ENCODE measurements at places on chromosomes 7 and 10. TPM values are rescaled to one million over a fixed set of nuclear protein-coding genes. Genes with fewer than 3 reads are reported as not detected.

GRCh38 chr10:120998782-120999285 lies 147.7 kb downstream of the WDR11 start:
- DNase-seq = no peak

GRCh38 chr10:79941585-79942210 lies 7.2 kb downstream of the SFTPD start:
- DNase-seq = no peak

SGMS1 gene
- 8.3 TPM for polyA plus RNA-seq

DNA sequence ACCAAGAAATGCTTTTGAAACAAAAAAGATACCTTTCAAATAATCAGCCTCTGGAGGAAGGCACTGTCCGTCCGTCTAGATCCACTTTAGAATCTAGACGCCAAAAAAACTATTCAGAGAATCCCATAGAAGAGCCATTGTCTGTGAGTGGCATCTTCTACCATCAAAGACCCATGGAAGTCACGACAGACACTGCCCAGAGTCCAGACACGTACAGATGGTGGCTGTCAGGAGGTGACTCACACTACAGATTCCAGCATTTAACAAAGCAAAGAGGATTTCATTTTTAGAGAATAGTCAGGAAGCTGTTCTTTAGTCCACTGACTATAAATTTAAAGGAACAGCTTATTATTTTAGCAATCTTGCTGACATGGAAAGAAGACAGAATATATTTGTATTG lies 11.7 kb downstream of the C1QL3 start:
- DNase-seq = no peak

GRCh38 chr10:129626796-129627435 lies 159.9 kb downstream of the MGMT start:
- no peak for DNase-seq

GRCh38 chr7:1892011-1892965 lies 222.2 kb downstream of the ELFN1 start:
- DNase-seq = no peak

DNA sequence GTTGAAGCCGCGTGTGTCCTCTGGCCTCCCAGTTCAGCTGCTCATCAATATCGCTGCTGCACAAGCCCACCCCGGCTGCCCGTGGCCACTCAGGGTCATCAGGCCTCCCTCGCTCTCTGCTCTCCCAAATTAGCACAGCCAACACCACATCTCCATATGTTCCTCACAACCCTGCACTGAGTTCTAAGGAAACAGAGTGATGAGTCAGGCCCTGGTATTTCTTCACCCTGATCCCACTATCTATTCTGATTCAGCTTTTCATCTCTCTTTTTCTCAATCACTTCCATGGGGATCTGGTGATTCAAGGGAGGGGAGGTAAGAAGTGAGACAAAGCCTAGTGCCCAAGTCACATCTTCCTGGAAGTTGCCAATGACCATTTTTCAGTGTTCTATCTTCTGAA lies 23.8 kb downstream of the CYTH3 start:
- no peak for DNase-seq

KIAA1549 gene
- polyA plus RNA-seq = not detected

LIPM gene
- not detected for polyA plus RNA-seq

DNA sequence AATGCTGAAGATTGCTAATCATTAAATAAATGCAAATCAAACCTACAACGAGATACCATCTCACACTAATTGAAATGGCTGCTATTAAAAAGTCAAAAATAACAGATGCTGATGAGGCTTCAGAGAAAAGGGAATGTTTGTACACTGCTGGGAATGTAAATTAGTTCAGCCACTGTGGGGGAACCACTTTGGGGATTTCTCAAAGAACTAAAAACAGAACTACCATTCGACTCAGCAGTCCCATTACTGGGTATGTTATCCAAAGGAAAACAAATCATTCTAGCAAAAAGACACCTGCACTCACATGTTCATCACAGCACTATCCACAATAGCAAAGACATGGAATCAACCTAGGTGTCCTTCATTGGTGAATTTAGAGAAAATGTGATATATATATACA lies 379.0 kb upstream of the CNTNAP2 start:
- no peak for DNase-seq

- no peak for DNase-seq
Observed at GRCh38 chr7:63040966-63041610, 957.6 kb upstream of the ZNF722 start.

- no peak for DNase-seq
Observed at GRCh38 chr10:48449501-48450232, 143.2 kb downstream of the MAPK8 start.

- no peak for DNase-seq
Observed at GRCh38 chr7:73977619-73978618, 50.1 kb upstream of the ELN start.

ARPC1B gene
- polyA plus RNA-seq = 662 TPM

PRSS37 gene
- polyA plus RNA-seq = not detected

GRCh38 chr7:123669485-123669884 lies 13.8 kb downstream of the LMOD2 start:
- DNase-seq = no peak

CPVL gene
- 0.84 TPM for polyA plus RNA-seq

DNA sequence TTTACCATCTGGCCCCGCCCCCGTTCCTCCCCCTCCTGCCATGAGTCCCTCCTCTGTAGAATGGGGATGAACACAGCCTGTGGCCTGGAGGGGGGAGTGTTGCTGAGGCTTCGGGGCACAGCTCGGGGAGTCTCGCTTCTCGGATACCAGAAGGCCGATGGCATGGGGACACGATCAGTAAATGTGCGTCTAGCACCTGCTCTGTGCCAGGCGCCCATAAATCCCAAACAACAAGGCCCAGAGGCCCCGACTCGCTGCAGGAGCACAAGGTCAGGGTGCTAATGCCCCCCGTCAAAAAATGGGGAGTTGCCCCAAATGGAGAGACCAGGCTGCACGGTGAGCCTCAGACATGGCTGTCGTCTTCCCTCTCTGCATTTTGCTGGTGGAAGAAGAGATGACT lies 40.7 kb downstream of the JAKMIP3 start:
- DNase-seq = no peak

DNA sequence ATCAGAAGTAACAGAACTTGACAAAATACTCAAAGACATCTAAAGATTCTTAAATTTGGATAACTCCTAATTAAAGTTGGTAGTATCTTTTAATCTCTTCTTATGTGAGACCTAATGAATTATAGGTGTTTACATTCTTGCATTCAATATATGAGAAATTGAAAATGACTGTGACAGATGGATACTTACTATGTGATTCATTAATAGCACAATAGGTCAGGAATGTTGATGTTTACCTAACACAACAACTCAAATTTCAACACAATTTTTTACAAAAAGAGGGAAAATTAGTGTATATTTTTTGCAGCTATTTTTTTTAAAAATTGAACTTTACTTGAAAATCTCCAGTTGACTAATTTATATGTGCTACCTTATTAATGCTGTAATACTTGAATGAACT lies 31.7 kb upstream of the MCU start:
- no peak for DNase-seq

- peak; percentile 22 for DNase-seq
Observed at GRCh38 chr7:2608921-2609411, 22.8 kb upstream of the TTYH3 start.

DNA sequence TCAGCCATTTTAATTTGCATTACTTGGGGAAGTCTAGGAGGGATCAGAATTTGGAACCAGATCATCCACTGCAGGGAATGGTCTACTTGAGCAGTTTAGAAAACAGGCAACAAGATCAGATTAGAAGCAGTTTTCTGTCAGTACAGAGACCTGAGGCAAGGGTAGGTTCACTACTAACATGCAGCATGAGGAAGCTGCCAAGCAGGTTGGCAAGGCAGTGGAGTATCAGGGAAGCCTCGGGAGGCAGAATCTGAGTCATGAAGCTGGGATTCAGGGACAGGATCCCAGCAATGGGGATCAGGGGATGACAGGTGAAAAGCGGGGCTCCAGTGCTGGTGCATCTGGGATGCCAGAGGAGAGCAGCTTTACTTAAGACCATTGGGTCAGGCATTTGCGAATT lies 28.1 kb downstream of the ENO4 start:
- no peak for DNase-seq

FAM241B gene
- 16.0 TPM for polyA plus RNA-seq

DNA sequence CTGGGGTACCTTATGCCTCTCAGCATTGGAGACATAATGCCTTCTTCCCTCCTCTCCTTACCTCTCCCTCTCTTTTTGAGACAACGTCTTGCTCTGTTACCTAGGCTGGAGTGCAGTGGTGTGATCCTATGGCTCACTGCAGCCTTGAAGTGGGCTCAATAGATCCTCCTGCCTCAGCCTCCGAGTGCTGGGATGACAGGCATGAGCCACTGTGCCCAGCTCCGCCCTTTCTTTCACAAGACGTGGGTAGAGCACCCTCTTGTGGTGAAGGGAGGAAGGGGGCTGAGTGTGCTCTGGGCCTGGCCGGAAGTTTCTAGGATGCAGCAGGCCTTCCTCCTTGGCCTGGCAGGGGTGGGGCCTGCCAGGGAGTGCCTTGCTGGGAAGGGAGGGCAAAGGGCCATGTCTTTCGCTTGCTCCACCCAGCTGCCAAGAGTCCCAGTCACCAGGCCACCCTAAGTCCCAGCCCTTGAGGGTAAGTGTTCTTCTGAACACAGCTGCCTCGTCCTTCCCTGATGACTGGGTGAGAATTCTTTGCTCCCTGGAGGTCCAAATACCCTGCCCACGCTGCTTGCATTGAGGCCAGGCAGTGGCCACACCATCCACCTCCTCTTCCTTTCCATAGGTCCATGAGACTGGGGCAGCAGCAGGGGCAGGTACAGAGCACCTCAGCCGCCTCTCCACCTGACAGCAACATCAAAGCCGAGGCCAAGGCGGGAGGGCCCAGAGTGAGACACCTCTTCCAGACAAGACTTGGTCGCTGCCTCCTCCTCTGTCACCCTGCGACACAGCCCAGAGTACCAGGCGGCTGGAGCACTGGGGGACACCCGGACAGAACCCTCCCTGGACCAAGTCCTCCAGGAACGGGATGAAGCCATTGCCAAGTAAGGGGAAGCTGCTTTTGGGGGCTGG lies 3.7 kb downstream of the ABHD11 start:
- DNase-seq = peak; percentile 91

GIMAP4 gene
- 341 TPM for polyA plus RNA-seq

- DNase-seq = no peak
Observed at GRCh38 chr7:82284936-82285519, 158.5 kb downstream of the CACNA2D1 start.

- DNase-seq = peak; percentile 58
Observed at GRCh38 chr10:47022311-47023131, 111.3 kb downstream of the PTPN20 start.

PNLIPRP1 gene
- not detected for polyA plus RNA-seq

- no peak for DNase-seq
Observed at GRCh38 chr10:133475425-133475734, 21.6 kb downstream of the SCART1 start.

EVX1 gene
- not detected for polyA plus RNA-seq

- no peak for DNase-seq
Observed at GRCh38 chr10:94260455-94260854, 102.3 kb downstream of the NOC3L start.

DNA sequence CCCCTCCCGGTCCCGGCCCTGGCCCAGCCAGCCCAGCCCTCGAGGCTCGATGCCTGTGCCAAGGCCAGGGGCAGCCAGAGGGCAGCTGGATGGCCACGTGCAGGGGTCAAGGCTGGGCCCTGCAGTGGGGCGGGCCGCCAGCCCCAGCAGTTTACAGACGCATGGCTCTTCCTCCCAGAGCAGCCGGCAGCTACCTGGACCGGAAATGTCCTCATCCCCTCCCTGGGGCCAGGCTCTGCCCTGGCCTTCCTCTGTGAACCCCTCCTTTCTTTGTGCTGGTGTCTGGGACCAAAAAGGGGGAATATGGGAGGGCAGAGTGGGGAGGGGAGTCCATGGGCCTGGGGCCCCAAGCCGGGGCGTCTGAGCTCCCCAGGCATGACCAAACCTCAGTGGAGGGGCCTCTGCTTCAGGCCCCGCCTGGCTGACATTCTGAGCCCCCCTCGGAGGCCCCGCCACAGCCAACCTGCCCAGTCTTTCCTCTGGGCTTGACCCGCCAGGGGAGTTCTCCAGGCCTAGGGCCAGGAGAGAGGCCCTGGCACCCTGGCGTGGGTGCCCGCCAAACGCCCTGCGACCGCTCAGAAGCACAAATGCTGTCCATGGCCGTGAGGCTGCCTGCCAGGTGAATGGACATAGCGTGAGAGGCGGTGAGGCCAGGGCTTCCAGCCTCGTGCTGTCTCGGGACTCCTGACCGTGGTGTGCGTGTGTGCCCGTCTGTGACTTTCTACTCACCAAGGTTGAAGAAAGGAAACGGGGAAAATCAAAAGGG lies 24.7 kb upstream of the AMZ1 start:
- no peak for DNase-seq

DNA sequence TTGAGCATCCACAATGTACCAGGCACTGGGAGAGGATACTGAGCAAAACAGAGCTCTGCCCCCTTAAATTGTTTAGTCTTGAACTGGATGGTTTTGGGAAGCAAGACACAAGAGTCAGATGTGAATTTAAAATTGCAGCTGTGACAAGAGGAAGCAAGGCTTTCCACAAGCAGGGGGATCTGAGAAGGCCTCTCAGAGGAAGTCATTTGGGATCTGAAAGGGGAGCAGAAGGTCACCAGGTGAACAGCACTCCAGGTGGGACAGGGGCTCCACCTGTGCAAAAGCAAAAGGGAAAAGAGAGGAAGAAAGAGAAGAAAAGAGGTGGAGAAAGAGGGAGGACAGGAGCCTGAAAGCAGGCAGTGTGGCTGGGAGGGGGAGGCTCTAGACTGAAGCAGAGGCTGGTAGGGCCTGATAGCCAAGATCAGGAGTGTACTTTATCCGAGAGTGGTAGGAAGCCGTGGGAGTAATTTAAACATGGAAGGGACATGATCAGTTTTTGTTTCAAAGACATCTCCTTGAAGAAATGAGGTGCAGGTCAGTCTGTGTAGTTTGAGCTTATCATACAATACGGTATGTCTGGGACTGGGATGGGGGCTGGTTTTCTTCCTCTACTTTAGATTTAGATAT lies 76.1 kb upstream of the DUSP5 start:
- DNase-seq = no peak

DNA sequence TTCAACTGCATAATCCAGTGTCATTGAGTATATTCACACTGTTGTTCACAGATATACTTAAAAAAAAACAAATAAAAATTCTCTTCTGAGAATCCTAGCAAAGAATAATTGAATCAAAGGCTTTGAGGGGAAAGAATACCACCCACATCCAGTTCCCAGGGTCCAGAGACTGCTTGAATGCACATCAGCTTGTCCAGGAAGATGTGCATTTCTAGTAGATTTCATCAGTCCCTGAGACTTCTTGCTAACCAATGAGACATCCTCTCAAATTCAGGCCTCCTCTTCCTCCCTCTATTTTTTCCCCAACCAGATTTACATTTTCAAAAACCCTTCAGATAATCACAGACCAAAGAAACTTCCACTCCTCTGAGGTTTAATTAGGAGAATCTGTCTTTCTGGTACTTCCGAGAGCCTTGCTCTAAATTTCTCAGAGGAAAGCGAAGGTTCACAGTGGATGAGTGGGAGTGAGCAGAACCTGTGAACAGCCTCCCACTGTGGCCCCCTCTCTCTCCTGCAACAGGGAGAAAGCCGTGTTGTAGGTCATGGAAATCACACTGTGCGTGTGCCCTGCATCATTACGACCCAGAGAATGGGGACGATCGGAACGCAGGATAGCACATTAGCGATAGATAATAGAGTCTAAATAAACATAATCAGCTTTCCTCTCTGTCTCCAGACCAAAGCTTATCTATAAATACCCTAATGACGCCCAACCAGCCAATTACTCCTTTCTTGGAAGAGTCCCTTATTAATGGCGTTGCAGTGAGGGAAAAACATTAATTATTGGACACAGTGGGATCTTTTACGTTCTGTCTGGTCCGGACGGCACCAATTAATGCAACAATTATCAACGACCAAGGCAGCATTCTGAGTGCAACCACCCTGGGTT lies 212.5 kb downstream of the EMX2 start:
- no peak for DNase-seq

- no peak for DNase-seq
Observed at GRCh38 chr7:1665549-1666316, 4.3 kb upstream of the ELFN1 start.

Data from naive thymus-derived CD8-positive, alpha-beta T cell (primary cell).